Large intestine (tissue), 12 donors: ENCODE measurements at places on chromosomes 4 and X. TPM values are rescaled to one million over a fixed set of nuclear protein-coding genes. Genes with fewer than 3 reads are reported as not detected.

Gene CSN1S1
- polyA plus RNA-seq: not detected

Gene PNMA6A
- 11.9 TPM for polyA plus RNA-seq

Gene CPZ
- 3.1 TPM for polyA plus RNA-seq

Gene ZBTB49
- 5.9 TPM for polyA plus RNA-seq

Gene RRH
- polyA plus RNA-seq: 0.28 TPM

Gene F9
- not detected for polyA plus RNA-seq

Gene ANOS1
- polyA plus RNA-seq: 5.9 TPM

Gene CSAG2
- not detected for polyA plus RNA-seq

Gene MAGEH1
- polyA plus RNA-seq: 91.9 TPM

Gene ASMTL
- polyA plus RNA-seq: 25.9 TPM

Gene SLC16A2
- polyA plus RNA-seq: 7.2 TPM

Gene MAGEA8
- 0.12 TPM for polyA plus RNA-seq

Gene POLN
- polyA plus RNA-seq: 2.3 TPM

Gene MMRN1
- 22.4 TPM for polyA plus RNA-seq

Gene DUSP21
- polyA plus RNA-seq: not detected

Gene UGT2B15
- polyA plus RNA-seq: 29.6 TPM

Gene CENPE
- polyA plus RNA-seq: 5.9 TPM

Gene ANXA10
- polyA plus RNA-seq: 0.24 TPM

Gene RAB33A
- polyA plus RNA-seq: 1.7 TPM

Gene JCHAIN
- 1.5 TPM for polyA plus RNA-seq

Gene VCX
- polyA plus RNA-seq: not detected

Gene NEIL3
- 2.6 TPM for polyA plus RNA-seq

Gene OPN1LW
- not detected for polyA plus RNA-seq

Gene PAGE5
- not detected for polyA plus RNA-seq

Gene STPG2
- 0.36 TPM for polyA plus RNA-seq

Gene AR
- 0.45 TPM for polyA plus RNA-seq

Gene FOXO4
- polyA plus RNA-seq: 17.9 TPM

Gene HTR2C
- polyA plus RNA-seq: not detected

Gene SLITRK2
- 1.2 TPM for polyA plus RNA-seq

Gene ZIC3
- polyA plus RNA-seq: not detected
